ENCODE measurements at places on chromosomes 3 and 15.

DNA sequence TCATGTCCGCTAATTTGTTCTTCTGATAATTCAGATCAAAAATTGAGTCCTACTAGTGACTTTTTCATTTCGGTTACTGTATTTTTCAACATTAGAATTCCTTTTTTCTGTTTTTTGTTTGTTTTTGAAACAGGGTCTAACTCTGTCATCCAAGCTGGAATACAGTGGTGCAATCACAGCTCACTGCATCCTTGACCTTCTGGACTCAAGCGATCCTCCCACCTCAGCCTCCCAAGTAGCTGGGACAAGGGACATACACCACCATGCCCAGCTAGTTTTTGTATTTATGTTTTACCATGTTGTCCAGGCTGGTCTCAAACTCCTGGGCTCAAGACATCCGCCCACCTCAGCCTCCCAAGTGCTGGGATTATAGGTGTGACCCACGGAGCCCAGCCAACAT is 8.0 kb upstream of the INO80 start:
- no peak for DNase-seq

DNA sequence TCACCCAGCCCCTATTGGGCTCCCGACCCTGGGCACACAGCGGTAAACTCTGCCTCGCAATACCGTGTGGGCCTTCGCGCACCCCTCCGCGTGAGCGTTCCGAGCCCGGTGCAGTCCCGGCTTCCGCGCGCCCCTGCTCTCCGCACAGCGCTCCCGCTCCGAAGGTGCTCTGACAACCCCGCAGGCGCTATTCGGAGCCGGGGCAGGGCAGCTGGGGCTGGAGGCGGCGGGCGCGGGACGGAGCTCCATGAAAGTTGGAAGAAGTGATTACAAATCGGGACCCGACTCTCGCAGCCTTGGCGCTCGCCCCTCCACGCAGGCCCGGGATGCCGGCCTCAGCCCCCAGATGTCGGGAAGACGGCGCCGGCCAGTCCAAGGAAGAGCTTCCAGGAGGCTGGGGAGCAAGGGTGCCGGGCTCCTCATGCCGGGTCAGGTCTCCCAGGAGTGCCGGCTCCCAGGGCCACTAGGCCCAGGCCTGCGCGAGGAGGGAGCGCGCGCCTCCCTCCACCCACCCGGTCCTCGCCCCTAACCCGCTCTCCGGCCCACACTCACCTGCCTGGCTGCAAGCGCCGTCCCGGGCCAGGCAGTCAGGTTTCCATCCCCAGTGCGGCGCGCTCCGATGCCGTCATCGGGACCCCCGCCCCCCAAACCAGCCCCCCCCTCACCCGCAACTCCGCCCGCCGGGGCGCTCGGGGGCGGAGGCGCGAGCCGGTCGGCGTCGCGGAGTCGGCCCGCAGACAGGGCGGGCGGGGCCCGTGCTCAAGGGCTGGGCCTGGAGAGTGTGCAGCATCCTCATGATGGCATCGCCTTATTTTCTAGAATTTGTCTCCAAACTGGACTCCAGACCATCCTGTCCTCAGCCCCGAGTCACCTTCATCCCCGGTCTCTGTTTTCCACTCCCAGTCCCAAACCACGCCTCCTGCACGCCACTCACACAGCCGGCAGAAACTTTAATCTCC is at the start of gene KIF7:
Gene KIF7 (minus strand): TSS at position 621 of the 959 bp plus-strand sequence. CDS start 2,537 bp downstream, outside the sequence.
- DNase-seq: no peak

- no peak for DNase-seq
Measured at GRCh38 chr3:160486459-160486869, 36.9 kb upstream of the TRIM59 start.

DNA sequence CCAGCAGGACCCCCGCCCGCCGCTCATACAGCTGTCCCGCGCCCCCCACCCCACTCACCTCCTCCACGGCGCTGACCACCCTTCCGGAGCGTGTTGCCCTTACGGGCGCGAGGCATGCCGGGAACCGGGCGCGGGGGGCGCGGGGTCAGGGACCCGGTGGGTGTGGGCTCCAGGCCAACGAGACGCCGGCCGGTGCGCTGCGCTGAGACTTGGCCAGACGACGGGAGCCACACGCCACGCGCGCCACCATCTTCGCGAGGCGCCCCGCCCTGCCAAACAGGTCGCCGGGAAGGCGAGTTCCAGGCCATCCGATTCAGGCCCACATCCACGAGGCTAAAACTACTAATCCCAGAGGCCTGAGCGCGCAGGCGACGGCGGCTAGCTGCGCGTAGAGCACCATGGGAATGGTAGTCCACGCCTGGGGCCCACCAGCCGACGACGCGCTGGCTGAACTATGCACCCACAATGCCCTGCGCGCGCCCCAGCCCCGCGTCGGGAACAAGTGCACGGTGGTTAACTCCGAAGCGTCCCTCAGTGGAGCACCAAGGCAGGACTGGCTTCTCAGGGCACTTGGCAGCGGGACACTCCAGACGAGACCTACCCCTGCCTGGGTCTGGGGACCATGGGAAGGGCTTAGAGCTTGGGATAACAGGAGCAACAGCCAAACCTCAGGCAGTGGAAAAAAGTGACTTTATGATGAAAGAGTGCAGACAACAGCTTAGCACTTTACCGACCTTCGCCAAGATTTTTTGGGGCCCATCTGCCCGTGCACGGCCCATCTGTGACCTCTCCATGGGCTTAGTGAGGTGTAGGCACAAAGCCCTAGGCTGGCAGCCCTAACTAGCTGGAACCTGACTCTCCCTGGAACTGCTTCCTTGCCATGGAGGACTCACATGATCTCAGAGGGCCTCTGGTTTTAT is at the start of gene IFRD2:
Gene IFRD2 (minus strand): TSS at position 271 of the 920 bp plus-strand sequence. CDS start 155 bp downstream, at position 116.
- DNase-seq: peak; percentile 77

DNA sequence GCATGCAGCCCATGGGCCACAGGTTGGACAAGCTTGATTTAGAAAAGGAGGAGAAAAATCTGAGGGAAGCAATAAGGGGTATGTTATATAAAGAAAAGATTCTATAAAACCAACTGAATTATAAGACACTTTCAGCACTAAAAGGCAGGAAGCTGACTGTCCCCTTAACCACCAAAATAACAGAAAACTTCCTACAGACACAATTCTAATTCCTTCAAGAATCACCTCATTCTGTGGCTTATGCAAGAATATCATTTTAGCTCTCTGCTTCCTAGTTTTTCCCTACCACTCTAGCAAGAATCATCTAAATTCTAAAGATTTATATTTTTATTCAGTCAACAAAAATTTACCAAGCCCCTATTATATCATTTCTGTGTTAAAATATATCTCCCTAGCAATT is 6.3 kb downstream of the STAG1 start:
- DNase-seq: no peak

- DNase-seq: no peak
Measured at GRCh38 chr3:42659451-42660130, 6.1 kb downstream of the ZBTB47 start.

DNA sequence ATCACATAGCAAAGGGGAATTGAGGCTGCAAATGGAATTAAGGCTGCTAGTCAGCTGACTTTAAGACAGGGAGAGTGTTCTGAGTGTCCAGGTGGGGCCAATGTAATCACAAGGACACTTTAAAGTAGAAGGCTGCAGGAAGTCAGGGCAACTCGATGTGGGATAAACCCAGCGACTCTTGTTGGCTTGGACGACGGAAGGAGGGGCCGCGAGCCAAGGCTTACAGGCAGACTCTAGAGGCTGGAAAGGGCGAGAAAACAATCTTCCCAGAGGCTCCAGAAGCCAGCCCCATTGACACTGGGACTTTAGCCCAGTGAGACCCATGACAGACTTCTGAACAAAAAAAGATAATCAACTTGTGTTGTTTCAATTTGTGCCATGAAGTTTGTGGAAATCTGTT is 12.9 kb upstream of the MUSTN1 start:
- no peak for DNase-seq

GRCh38 chr15:57821826-57822225 is 115.3 kb downstream of the POLR2M start:
- DNase-seq: no peak

GRCh38 chr3:129410971-129411370 is 17.5 kb downstream of the EFCAB12 start:
- no peak for DNase-seq

- DNase-seq: no peak
Measured at GRCh38 chr3:31847760-31848159, 133.3 kb downstream of the OSBPL10 start.

DNA sequence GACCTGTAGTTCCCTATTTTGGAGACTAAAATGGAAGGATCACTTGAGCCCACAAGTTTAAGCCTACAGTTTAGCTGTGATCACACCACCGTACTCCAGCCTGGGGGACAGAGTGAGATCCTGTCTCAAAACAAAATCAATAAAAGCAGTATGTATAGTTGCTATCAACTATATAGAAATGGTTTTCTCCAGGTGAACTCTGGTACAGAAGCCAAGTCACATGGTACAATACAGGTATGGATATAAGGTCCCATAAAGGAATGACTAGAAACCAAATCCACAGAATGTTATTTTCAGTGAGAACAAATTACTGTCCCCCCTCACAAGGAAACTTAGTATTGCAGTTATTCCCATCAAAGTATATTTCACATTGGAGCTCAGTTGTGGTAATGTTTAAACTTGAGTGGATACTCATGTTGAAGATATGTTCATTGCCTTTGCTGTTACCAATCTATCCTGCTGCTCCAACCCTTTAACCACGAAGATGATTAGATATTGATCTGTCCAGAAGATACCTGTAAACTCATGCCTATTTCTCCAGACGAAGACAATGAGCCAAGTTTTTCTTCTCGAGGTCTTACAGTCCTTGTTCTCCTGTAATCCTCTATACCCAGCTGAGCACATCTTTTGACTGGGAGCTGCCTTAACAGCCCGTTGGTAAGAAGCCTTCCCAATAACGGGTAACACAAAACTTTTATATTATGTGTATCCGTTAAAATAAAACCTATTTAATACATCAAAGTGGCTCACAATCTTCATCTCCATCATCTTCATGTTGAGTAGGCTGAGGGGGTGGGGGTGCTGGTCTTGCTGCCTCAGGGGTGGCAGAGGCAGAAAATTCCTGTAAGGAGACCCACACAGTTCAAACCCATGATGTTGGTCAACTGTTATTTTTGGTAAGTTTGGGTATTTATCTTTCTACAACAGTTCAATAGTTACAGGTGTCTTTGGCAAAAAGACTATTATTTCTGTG is 24.6 kb downstream of the TRA2B start:
- DNase-seq: no peak

DNA sequence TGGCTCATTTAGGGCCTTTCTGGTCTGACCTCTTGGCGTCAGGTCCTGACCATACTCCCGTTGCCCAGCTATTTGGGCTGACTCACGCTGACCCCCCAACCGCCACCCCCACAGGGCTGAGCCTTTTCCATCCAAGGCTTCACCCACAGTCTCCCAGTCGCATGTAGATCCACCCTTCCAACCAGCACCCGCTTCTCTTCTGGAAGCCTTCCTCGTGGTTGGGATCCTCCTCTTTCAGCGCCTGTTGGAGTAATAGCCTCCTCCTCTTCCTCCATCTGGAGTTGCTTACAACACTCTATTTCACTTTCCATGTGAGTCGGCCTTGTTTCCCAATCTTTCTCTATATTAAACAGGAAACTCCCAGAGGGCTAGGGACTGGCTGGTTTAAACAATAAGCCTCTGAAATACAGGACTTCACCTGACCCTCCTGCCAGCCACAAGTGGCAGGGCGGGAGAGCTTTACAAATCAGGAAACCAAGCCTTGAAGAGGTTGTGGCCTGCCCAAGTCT is 2.1 kb upstream of the ALAS1 start:
- no peak for DNase-seq

DNA sequence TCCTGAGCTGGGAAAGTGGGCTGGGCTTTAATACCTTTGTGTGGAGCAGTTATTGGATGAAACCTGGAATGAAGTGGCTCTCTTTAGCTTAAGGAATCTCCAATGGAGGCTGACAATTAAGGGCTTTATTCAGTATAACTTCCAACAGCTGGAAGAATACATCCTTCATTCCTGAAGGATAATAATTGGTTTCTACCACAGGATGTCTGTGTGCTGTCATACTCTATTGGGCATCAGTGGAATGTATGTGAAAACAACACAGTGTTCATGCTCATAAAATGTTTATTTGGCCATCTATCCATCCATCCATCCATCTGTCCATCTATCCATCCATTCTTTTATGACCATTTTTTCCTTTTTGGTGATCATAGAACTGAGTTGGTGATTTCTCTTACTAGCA is 220.7 kb upstream of the GAP43 start:
- no peak for DNase-seq

GRCh38 chr3:123319760-123320159 is 118.0 kb downstream of the SEC22A start:
- DNase-seq: no peak

GRCh38 chr3:60391292-60391691 is 860.0 kb downstream of the FHIT start:
- DNase-seq: no peak

DNA sequence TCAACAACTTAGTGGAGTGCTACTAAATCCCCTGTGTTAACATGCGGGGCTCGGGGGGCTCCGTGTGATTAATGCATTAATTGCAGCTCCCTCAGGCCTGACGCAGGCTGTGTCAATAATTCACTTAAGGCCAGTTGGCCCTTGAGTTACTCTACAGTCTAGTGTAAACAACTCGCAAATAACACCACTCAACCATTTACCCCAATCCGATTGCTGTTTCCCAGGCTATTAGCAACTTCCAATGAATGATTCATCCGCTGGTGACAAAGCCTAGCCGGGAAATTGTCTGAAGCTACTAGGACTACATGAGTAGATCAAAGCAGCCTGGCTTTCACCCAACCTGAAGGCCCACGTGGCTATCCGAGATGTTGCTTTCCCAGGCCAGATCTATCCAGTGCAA is 121.3 kb upstream of the SOX14 start:
- DNase-seq: no peak

- DNase-seq: no peak
Measured at GRCh38 chr3:26375843-26376530, 246.6 kb upstream of the LRRC3B start.

- DNase-seq: no peak
Measured at GRCh38 chr3:101970905-101971304, 121.6 kb downstream of the NFKBIZ start.

GRCh38 chr3:18223571-18223970 is 201.6 kb downstream of the SATB1 start:
- no peak for DNase-seq

DNA sequence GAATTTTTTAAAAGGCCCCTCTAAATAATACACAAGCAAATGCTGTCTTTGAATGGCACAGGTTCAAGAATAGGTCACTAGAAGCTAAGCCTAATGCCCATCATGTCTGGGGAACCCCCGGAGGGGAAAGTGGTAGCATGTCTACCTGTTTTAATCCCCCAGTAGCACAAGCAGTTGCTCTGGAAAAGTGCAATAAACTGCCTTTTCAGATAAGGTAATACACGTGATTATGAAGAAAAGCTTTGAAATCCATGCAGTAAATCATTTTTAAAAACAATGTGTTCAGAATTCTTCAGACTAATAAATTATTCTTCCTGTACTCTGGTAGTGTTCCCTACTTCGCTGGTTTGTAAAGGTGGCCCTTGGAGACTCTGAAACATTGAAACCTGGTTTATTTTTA is 922.2 kb downstream of the ROBO1 start:
- DNase-seq: no peak

DNA sequence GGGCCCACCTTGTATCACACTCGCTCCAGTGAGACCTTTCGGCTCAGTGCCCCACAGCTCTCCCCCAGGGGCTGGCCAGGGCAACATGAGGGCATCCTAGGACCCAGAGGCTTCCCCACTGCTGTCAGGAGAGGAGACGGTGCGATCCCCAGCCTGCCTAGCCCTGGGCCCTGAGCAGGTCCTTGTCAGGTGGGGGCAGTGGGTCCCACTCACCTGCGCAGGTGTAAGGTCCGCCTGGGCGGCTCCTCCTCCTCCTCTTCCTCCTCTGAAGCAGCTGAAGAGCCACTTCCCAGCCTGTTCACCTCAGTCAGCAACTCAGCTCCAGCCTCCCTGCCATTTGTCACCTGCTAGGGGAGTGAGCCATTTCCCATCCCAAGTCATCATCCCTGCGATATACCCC is 9.6 kb downstream of the KIF7 start:
- DNase-seq: peak; percentile 1
